ENCODE measurements at places on chromosomes 2 and 18.

DNA sequence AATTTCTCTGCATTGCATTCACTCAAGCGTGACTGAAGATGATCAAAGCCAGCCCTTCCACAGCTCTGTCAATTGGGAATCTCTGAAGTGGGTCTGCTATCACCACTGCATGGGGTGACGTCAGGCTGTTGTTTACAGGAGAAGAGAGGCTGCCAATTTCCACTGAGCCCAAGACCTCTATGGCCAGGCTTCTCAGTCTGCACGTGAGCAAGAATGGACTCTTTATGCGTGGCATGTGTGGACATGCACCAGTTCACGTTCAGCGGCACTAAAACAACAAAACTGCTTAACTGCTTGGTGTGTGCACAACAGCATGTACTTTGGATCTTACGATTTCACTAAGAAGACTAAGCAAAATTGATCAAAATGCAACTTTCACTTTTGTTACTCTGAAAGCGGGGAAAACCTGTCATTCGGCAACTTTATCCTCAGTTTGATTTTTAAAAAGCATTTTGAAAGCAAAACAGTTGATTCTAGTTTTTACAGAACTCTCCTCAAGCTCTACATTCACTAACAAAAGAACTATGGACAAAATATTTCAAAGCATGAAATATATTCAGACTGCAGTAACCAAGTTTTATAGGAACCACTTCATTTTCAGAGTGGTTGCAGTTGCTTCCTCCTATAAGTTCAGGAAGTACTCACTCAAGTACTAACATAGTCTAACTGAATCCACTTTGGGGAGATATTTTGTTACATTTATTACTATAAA, 77.0 kb upstream of the SERTAD2 start:
- peak; percentile 77 for DNase-seq

- DNase-seq, result peak; percentile 61
Measured at GRCh38 chr2:120935339-120936313, 200.0 kb downstream of the GLI2 start.

- DNase-seq, result no peak
Measured at GRCh38 chr2:23591111-23591510, 206.1 kb downstream of the KLHL29 start.

DNA sequence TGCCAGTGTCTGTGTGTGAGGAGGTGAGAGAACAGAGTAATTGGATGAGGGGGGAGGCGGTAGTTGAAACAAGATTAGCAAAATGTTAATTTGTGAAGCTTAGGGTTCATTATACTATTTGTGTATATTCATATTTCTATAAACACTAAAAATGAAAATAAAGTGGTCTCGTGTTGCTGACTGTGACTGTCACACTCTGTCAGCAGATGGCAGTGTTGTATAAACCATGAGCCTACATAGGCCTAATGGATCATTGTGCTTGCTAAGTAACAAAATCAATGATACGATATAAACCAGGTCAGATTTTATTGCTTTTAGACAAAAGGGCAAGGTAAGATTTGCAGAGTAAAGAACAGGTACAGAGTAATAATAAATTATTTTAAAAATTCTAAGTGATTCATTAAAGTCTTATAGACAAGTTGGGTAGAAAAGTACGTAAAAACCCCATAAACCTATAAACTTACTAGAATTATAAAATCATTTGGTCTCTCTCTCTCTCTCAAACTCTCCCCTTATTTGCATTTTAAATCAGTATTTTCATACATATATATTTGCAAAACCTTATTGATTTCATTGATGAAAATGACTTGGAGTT, 182.7 kb downstream of the RPIA start:
- DNase-seq, result no peak

GRCh38 chr2:191569025-191569424, 108.9 kb upstream of the NABP1 start:
- no peak for DNase-seq

GRCh38 chr2:176562359-176563078, 293.3 kb downstream of the MTX2 start:
- no peak for DNase-seq

DNA sequence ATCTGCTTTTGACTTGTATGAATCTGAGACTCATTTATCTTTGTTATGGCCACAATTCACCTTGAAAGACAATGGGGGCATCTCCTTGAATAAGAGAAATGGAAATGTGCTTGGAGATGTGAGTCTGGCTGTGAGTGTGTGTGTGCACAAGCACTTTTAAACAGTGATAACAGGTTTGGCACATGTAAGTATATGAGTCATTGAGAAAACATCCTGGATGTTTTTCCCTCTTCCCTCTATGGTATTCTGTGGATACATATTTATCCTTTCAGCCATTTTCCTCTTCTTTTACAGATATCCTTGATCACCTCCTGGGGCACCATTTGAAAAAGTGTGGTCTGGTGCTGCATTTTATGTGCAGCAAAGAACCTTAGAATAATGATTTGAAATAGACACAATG, 317.3 kb upstream of the THUMPD2 start:
- no peak for DNase-seq

GRCh38 chr18:21341141-21341540, 99.1 kb downstream of the GREB1L start:
- DNase-seq, result no peak

- DNase-seq, result no peak
Measured at GRCh38 chr2:82316586-82316985, 2012.0 kb upstream of the LRRTM1 start.

DNA sequence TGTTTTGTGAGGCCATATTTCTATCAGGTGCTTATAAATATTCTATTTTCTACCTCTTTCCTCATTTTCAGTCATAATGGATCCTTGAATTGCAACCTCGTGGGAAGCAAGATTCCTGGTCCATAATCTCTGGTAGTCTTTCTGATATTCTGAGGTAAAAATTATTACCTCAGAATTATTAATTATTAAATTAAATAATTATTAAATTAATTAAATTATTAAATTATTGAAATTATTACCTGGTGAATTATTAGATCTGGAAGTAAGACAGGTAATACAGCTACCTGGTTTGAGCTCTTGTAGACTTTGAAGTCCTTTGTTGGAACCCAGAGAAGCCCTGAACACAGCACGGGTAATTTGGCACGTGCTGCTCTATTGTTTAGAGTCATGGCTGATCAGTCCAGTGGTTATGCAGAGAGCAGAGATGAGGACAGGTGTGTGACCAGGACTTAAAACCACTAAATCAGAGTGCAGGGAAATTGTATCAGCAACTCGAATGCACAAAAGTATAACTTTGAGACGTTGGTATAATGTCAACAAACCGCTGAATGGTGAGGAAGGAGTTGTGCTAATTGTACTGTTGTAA, 46.8 kb upstream of the PTPRM start:
- no peak for DNase-seq

GRCh38 chr2:110167326-110168000, 37.4 kb downstream of the NPHP1 start:
- no peak for DNase-seq

- DNase-seq, result no peak
Measured at GRCh38 chr2:212940816-212941215, 210.6 kb downstream of the IKZF2 start.

GRCh38 chr2:237148624-237149023, 62.9 kb downstream of the COPS8 start:
- peak; percentile 3 for DNase-seq

- DNase-seq, result peak; percentile 74
Measured at GRCh38 chr2:70570041-70570661, 16.5 kb upstream of the TGFA start.

DNA sequence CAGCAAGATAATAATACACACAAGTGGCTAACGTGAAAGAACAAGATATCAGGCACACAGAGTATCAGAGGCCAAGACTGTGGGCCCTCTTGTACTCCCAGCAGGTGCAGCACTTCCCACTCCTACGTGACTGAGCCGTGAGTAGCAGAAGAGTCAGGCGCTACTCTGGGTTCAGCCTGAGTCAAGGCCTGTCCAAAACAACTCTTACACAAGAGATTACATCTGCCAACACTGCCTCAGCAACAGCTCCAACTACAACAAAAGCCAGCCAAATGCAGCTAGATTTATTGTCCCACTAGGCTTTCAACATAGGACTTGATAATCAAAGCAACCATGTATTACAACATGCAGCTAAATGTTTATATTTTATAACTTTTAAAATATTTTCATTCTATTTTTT, 56.2 kb downstream of the ITSN2 start:
- DNase-seq, result peak; percentile 81

- DNase-seq, result no peak
Measured at GRCh38 chr2:59604123-59604522, 949.3 kb downstream of the BCL11A start.

DNA sequence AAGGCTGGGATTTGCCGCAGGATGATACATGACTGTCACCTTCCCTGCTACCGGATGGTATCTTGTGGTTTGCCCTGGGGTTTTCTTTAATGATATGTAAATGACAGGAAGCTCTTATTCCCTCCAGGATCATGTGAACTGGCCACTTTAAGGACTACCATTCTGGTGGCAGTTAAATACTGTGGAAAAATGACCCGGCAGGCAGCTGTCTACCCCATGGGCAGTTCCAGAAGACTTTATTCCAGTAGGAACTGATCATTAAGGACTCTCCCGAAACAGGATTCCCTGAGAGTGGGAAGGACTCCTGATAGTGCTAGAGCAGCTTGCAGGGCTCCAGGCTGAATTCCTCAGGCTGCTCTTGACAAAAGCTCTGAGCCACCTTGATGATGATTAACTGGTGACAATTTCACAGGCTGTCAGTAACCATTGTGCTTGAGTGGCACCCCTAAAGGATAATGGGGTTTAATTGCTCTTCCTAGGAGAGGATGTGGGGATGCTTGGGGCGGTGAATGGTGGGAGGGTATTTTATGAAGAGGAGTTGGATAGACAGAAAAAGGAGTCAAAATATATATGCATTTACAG, 212.0 kb downstream of the CPS1 start:
- DNase-seq, result no peak

GRCh38 chr2:27489118-27489497, 435 bp downstream of the IFT172 start:
- DNase-seq, result no peak

DNA sequence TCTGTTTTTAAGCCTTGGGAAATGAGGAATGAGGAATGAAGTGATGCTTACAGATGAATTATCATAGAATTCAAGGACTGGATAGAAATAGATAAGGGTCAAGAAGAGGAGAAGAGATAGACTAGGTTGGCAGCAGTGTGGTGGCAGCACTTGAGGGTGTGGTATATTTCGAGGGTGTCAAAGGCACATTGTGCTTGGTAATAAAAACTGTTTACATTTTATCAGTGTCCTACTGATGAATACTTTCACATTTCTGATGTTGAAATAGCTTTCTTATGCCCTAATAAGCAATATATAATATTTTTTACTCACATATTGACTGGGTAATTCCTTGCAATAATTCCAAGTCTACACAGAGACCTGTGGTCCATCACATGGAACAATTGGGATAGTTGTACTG, 3.4 kb downstream of the TFPI start:
- no peak for DNase-seq

All from ureter (tissue), 1 donor.